ENCODE measurements at places on chromosomes 1 and 21. TPM values are rescaled to one million over a fixed set of nuclear protein-coding genes. Genes with fewer than 3 reads are reported as not detected.
A peak's percentile ranks its signal among the peaks of the same experiment; 100 is the strongest.

GRCh38 chr1:235287208-235287882, 40.6 kb downstream of the ARID4B start:
- peak; percentile 18 for DNase-seq

DNA sequence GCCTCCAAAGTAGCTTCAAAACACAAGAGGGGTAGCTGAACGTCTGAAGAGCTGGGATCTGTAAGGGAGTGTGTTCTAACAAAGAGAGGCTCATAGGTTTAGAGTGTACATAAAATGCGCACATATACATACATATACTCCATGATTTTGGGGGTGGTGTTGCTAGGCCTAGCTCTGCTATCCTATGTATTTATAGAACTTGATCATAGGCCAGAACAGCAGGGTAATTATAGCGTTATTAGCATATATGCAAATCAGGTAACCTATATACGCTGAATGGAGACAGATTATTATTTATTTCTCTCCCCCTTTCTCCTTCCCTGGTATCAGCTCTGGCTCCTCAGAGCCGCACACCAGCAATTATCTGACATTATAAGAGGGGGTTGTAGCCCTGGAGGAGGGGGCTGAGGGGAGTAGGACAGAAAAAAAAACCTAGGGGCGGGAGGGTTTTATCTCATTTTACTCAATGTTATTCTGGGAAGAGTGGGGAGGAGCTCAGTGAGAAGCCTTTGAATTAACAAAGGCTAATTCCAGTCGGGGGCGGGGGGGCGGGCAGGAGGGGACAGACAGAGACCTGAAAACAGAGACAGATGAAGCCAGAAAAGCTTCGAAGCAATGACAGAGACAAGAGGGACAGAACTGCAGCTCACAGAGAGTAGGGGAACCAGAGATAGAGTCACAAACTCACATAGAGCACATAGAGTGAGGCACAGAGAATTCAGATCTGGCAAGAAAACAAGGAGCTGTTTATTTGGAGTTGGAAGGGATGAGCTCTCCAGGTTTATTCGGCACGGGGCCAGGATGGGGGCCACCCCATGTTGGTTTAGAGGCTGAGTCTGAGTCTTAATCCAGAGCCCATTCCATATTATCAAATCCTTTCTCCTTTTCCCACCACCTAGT, 63.0 kb downstream of the RHBG start:
- DNase-seq, result no peak

GRCh38 chr1:22845398-22845935, 127.2 kb downstream of the LACTBL1 start:
- DNase-seq, result no peak

DNA sequence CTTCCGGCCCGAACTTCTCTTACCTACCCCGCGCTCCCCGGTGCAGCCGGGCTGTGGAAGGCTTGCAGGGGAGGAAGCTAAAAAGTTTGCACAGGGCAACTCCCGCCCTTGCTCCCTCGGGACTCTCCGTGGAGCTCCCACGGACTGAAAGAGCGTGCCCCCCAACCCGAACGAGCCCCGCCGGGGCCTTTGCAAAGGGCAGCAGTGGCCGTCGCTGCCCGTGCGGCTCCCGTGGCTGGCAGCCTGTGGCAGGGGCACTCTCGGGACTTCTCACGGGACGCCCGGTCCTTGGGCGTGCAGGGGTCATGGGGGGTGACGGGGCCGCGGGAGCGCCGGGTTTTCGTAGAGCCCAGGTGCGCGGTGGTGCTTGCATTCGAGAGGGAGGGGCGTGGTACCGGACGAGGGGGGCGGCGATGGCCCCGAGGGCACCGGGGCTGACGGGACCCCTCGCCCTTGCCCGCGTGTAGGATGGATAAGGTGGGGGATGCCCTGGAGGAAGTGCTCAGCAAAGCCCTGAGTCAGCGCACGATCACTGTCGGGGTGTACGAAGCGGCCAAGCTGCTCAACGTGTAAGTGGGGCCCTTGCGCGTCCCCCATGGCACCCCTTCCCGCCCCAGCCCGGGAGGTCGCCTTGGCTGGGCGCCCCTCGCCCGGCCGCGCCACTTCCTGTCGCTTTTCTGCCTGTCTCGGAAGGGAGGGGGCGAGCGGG, 711 bp downstream of the GADD45A start:
- peak; percentile 74 for DNase-seq

DNA sequence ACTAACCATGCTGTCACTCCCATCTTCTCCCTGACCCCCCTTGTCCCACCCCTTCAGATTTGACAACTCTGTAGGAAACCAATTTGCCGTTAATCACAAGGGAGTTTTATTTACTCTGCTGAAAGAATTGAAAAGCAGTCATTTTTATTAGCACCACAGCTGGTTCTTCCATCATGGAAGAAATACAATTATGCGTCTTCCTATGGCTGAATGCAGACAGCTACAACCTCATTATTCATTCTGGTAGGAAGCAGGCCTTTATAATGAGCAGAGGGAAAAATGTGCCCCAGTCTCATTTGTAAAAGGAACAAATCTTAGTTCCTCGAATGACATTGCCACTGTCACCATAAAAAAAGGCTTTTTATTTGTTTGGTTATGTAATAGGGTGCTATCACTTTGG, 35.2 kb downstream of the JUN start:
- no peak for DNase-seq

GABRD gene
- total RNA-seq, result 2.7 TPM

DNA sequence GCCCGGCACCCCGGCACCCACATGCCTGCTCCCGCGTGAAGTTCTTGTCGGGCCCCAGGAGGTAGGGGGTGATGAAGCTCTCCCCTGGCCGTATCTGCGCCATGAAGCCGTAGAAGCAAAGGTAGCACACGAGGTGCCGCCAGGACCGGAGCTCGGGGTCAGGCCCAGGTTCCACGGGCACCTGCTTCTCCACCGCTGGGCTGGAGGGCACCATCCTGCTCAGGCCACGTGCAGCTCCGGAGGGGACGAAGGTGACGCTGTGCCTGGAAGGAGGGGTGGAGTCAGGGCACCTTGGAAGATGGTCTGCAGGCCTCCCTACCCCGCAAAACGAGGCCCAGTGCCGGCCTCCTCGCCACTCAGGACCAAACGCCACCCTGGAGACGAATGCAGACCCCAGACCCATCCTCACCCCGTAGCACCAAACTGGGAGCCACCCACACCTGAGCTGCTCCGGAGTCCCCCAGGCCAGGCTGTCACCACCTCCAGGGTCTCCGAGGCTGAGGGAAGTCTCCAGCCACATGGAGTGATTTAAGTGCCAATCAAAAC, 4.4 kb downstream of the SLC19A1 start:
- no peak for DNase-seq

DNA sequence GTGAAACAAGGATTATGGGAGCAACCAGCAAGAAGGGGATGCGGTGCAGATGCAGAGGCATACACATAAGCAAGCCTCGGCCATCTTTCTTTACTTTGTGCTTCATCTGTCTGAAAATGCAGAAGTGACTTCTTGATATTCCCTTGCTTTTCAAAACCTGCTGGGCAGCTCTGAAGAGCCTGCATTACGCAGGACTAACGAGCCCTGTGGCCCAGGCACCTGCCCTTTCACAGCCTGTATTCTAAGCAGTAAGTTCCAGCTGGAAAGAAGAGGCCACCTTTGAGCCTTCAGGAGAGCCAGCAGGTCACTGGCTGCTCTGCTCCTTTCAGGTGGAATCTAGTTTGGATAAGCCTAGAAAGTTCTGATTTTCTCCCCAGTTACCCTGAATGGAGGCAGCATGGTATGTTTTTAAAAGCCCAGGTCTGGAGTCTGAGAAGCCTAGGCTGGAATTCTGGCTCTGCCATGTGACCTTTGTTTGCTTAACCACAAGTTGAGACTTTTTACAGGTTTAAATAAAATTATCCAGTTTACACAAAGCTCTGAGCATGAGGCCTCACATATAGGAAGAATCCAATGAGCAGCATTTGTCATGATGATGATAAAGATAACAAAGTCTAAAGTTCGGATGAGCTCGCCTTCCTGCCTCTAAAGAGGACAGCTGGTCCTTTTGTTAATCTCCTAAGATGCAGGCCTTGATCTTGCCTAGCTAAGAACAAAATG, 122.9 kb downstream of the UBR4 start:
- no peak for DNase-seq

GRCh38 chr1:19484798-19485361, 459 bp downstream of the CAPZB start:
- no peak for DNase-seq

- no peak for DNase-seq
These were observed 532.5 kb downstream of the NCAM2 start for GRCh38 chr21:21530680-21531079.

- no peak for DNase-seq
These were observed 2.5 kb upstream of the RGS4 start for GRCh38 chr1:163066686-163067085.

SPRR2G gene
- total RNA-seq, result not detected

DNA sequence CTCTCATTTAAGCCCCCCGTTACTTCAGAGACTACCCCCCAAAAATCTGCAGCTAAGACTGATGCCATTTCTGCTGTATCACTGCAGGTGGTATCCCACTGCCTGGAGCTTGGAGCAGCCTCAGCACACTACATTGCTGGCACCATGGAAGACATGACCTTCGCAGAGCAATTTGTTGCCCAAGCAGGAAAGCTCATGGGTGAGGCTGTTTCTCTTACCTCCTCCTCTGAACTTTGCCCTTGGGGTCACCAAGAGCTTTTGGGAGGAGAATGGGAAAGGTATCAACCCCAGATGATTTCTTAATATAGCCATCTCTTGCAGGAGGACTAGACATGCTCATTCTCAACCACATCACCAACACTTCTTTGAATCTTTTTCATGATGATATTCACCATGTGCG, 2.0 kb downstream of the HSD11B1 start:
- no peak for DNase-seq

GRCh38 chr1:153881751-153882150, 41.0 kb downstream of the GATAD2B start:
- DNase-seq, result peak; percentile 22

GRCh38 chr1:17586172-17586964, 46.9 kb downstream of the ARHGEF10L start:
- DNase-seq, result peak; percentile 88

FCRL1 gene
- total RNA-seq, result not detected

SYDE2 gene
- total RNA-seq, result 13.0 TPM

GUCA2B gene
- total RNA-seq, result not detected

- DNase-seq, result peak; percentile 97
These were observed 6.7 kb upstream of the FAM167B start for GRCh38 chr1:32240140-32240951.

EXTL1 gene
- total RNA-seq, result 0.38 TPM

DNA sequence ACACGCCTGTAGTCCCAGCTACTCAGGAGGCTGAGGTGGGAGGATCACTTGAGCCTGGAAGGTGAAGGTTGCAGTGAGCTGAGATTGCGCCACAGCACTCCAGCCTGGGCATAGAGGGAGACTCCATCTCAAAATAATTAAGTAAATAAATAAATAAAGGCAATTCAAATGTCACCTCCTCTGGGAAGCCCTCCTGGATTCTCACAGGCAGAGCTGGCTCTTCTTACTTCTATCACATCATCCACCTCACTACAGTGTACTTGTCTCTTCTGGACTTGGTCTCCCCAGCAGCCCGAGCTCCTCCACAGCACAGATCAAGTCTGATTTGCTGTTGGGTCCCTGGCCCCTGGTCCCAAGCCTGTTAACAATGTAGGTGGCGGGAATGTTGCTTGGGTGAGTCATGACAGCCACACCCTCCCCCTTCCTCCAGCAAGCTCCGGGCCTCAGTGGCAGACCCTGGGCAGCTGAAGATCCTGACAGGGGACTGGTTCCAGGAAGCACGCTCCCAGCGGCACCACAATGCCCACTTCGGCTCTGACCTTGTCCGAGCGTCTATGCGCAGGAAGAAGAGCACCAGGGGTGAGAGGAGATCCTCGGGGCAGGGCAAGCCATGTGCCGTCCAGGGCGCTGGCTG, 5.3 kb downstream of the SYTL1 start:
- DNase-seq, result no peak

GSTM1 gene
- not detected for total RNA-seq

- DNase-seq, result peak; percentile 72
These were observed 178.4 kb downstream of the PSMG1 start for GRCh38 chr21:39004634-39005501.

DNA sequence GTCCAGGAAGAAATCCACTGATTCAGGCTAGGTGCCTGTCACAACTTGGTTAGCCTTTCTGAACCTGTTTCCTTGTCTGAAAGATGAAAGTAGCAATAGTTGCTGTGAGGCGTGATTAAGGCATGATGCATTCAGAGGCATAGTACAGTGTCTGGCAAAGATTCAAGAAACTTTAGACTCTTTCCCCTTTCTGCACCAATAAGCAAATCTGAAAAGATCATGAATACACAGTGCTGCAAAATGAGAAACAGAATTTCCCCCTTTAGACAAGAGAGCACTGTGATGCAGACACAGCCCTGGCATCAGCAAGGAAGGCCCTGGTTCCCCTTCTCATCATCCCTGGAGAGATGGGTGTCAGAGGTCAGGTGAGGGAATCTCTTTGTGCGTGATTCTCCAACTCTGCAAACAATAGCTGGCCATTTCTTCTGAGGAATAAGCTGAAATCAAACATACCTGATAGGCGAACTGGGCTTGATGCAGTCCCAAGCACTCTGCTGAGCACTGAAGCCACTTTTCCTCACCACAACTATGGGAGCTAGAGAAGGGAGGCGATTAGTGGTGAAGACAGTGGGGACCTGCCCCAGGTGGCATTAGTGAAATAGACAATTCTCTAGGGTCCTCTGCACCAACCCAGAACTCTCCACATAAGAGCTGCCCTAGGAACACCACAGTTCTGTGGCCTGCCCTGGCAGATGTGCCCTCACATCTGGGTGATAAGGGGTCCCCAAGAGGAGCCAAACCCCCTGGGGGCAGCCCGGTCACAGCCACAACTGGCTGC, 41.7 kb downstream of the ITPKB start:
- no peak for DNase-seq

- no peak for DNase-seq
These were observed 96.4 kb upstream of the C1orf105 start for GRCh38 chr1:172324086-172324485.

DNA sequence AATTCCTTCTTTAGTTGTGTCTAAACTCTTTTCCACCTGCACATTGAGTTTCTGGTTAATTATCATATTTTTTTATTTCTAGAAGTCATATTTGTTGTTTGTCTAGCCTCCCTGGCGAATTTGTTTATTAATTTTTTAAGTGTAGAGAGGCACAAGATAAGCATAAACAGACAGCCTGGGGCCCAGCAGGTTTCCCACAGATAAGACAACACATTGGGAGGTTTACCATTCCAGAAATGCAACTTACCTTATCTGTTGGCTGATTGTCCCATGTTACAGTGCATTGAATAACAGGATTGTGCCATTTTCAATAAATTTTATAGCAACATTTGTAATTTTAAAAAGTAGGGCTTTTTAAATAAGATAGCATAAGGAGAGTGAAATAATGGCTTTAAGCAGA, 34.9 kb downstream of the COG2 start:
- no peak for DNase-seq

GRCh38 chr1:9059891-9060744, 9.3 kb downstream of the SLC2A5 start:
- DNase-seq, result no peak

TPTE gene
- not detected for total RNA-seq

GRCh38 chr1:205526431-205526830, 22.0 kb downstream of the CDK18 start:
- no peak for DNase-seq

CD46 gene
- total RNA-seq, result 80.9 TPM

SLC5A9 gene
- total RNA-seq, result 6.4 TPM
